ENCODE measurements at places on chromosomes 12 and 14.

GRCh38 chr12:100545092-100545491 is 28.4 kb upstream of the GAS2L3 start:
- no peak for DNase-seq

GRCh38 chr12:120292661-120293531 is at the start of gene RNU4-1:
TSS of gene RNU4-1 (minus strand) at chr12:120293237.
- peak; percentile 88 for DNase-seq

DNA sequence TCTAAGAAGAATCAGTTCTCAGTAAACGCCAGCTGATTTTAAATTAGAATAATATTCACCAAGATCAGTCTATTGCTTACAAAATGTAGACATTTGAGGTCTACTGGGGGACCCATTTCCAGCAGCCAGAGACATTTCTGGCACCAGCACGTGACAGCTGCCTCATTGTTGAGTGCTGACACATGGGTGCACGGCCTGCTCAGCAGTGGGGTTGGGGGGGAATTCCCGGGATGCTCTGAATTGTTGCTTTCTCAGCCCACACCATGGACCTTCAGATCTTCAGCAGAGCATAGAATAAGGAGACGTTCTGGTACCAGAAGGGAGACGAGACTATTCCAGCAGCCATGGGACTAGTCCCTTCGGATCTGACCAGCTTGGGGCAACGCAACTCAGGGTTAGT is 18.3 kb downstream of the PLEKHG7 start:
- DNase-seq: no peak

GRCh38 chr14:20333494-20333841 is 389 bp upstream of the CCNB1IP1 start:
- no peak for DNase-seq

DNA sequence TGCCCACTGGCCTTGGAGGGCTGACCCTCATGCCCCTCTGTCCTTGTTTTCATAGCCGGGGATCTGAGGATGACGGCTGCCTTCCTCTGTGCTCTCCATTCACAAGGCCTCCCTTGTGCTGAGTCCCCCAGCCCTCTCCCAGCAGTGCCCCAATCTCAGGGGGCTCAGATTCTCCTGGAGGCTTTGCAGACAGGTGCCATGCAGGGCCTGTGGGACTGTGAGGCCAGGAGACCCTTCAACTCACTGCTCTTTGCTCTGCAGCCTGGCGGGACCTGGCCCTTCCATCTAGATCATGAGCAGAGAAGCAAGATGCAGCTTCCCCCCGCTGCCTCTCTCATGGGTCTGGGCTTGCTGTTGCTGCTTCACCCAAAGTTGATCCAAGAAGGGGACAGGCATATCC is 356.0 kb downstream of the BCL11B start:
- DNase-seq: no peak

- no peak for DNase-seq
These were observed 147.2 kb downstream of the GRIN2B start for GRCh38 chr12:13834241-13834640.
